ENCODE measurements at places on chromosomes 6 and 20. TPM values are rescaled to one million over a fixed set of nuclear protein-coding genes. Genes with fewer than 3 reads are reported as not detected.
A peak's percentile ranks its signal among the peaks of the same experiment; 100 is the strongest.

CMTR1 gene
- total RNA-seq, result 36.7 TPM

BPIFB2 gene
- total RNA-seq, result not detected

SLC22A1 gene
- 0.97 TPM for total RNA-seq

LHFPL5 gene
- not detected for total RNA-seq

GRCh38 chr6:41504466-41505121 lies 41.6 kb upstream of the FOXP4 start:
- DNase-seq, result no peak

DNA sequence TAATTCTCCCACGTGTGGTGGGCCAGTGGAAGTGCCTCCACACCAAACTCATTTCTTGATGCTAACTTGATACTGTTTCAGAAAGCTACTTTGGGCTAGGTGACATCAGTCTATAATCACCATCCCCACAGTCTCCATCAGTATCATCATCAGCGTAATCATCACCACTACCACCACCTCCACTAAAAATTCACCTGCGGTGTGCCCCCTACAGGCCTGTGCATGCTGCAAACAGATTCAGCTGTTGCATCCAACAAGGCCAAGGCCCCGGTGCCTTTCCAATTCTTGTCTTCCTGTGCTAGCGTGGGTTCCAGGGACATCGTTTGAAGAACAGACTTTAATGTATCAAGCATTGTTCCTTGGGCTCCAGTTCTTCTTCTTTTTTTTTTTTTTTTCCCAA lies 201.3 kb upstream of the EXOC2 start:
- no peak for DNase-seq

DNA sequence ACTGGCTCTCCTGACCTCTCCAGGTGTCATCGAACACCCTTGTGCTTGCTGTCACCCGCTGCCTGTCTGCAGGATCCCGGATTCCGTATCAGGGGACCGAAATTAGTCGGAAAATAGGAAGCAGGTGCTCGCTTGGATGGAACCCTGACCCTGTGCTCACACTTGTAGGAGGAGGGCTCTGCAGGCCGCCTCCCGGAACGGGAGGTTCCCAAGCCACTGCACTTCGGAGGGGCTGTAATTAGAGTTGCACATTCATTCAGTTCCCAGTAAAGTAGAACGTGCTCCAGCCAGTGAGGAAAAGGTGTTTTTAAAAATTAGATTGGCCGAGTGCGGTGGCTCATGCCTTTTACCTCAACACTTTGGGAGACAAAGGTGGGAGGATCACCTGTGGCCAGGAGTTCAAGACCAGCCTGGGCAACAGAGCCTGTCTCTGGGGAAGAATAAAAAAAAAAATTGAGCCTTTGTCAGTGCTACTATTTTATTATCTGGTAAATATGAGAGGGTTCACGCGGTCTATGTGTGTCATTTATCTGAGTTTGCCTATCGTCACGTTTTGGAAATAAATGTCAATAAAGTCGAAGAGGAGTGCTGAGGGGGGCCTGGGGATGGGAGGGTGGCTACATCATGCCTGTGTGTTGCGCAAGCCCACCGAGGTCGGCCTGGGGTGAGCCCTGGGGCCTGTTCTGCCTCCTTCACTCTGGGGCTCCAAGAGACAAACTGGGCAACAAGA lies 1.5 kb upstream of the GMEB2 start:
- peak; percentile 85 for DNase-seq

- DNase-seq, result no peak
These were observed 36.8 kb downstream of the GCNT2 start for GRCh38 chr6:10557913-10558312.

GRCh38 chr6:36000451-36000850 lies 24.0 kb downstream of the SLC26A8 start:
- no peak for DNase-seq

DNA sequence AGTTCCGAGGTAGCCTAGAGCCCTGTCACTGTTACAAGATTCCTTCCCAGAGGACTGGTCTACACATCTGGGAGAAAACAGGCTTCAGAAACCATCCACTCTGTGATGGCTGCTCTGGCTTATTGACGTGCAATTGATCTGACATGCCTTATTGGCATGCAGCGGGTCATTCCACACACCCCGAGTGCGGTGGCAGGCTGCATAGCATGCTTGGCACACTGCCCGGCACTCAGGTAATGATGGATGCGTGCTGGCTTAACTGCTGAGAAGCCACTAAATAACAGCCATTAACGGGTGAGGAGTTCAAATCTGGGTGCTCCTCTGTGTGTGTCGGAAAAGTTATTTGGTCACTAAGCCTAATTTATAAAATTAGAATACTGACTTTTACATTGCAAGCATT lies 67.9 kb upstream of the CDH4 start:
- no peak for DNase-seq

- DNase-seq, result no peak
These were observed 74.9 kb downstream of the FYN start for GRCh38 chr6:111798281-111798725.

DNA sequence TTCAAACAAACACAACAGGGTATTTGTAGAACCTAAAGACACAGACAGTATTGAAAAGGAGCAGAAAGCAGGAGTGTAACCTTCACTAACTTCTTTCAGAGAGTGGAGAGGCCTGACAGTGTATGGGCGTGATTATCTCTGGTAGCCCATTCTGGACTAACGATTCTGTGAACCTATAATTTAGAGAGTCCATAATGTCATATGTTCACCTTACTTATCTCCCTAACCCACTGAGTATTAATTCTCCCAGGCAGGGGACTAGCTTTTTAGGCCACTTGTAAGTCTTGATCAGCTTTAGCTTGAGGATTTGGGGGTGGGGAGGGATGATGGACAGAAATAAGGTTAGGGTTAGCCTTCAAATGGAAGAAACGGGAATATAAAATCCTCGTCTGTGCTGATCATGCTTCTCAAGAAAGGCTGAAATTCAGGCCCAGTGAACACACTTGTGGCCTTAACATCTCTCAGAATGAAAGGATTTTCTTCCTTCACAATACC lies 2.8 kb upstream of the PARD6B start:
- no peak for DNase-seq

DNA sequence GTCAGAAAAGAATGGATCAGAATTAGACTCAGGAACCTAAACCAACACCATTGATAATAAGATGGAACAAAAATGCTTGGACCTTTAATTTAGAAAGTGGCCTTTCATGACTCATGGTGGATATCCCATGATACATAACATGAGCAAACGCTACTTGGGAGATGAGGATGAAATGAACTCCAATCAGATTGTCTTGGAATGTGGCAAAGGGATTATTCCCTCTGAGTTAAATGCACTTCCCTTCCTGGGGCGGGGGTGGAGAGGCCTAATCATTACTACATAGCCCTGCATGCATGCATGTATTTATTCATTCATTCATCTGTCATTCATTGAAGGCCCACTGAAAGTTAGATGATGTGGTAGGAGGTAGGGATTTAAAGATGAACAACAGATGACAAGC lies 174.0 kb downstream of the AIG1 start:
- no peak for DNase-seq
